ENCODE measurements at places on chromosomes 3 and 15.

- no peak for DNase-seq
Measured at GRCh38 chr15:88619796-88620195, 1.3 kb upstream of the AEN start.

DNA sequence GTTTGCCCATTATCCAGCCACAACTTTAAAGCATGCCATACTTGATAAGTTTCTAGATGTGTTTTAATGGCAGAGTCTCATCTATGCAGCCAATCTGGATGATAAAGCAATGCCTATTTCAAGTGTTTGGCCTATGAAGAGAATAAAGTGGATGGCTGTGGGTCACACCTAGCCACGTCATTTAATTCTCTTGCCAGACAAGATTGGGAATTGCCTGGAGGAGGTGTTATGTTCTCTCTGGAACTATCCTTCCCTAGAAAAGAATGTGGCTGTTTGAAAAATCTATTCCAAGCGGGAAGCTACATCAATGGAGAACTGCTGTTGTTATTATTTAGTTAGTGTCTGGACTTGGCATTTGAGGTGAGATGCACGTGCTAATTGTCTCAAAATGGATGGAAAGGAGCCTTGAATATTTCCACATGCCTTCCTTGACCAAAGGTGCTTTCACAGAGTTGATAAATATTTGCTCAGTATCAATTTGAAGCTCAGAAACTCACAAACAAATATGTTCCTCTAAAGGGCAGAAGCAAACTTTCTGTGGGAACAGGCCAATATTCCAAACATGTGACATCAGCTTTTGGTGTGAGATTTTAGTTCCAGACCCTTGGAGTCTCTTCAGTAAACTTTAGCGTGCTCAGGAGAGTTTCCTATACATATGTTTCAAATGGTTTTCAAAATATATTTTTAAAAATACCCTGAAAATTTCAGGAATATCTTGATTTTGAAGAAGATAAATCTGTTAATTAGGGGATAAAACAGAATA is 510.6 kb upstream of the SGO1 start:
- DNase-seq = no peak

DNA sequence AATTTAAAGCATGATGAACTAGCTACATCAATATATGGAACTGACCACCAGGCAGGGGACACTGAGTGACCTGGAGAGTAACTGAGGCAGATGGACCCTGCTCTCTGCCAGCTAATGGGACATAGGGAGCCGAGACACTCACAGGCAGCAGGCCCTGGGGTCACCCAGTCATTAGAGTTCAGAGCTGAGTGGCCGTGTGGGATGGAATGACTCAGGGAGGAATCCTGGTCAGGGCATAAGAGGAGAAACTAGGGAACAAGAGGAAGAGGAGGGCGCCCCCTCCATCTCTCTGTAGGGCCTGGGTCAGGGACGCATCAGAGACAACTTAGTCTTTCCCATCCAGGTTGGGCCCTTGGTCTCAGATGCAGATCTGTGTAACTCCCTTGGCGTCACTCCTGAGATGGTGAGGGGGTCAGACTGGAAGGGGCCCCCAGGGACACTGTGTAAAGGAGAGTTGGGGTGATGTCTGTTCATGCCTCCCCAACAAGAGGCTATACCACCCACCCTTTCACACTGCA is 39.8 kb downstream of the CCDC12 start:
- DNase-seq = no peak

- no peak for DNase-seq
Measured at GRCh38 chr15:85035980-85036379, 54.3 kb downstream of the PDE8A start.

DNA sequence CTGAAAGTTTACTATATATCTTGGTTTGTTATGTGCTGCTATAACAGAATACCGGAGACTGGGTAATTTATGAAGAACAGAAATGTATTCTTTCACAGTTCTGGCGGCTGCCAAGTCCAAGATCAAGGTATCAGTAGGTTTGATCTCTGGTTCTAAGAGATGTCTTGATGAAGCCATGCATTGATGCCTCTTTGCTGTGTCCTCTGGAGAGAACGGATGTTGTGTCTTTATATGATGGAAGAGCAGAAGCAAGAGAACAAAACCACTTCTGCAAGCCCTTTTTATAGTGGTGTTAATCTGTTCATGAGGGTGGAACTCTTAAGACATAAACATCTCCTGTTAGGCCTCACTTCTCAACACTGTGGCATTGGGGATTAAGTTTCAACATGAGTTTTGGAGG is 62.7 kb downstream of the TCF12 start:
- DNase-seq = no peak

DNA sequence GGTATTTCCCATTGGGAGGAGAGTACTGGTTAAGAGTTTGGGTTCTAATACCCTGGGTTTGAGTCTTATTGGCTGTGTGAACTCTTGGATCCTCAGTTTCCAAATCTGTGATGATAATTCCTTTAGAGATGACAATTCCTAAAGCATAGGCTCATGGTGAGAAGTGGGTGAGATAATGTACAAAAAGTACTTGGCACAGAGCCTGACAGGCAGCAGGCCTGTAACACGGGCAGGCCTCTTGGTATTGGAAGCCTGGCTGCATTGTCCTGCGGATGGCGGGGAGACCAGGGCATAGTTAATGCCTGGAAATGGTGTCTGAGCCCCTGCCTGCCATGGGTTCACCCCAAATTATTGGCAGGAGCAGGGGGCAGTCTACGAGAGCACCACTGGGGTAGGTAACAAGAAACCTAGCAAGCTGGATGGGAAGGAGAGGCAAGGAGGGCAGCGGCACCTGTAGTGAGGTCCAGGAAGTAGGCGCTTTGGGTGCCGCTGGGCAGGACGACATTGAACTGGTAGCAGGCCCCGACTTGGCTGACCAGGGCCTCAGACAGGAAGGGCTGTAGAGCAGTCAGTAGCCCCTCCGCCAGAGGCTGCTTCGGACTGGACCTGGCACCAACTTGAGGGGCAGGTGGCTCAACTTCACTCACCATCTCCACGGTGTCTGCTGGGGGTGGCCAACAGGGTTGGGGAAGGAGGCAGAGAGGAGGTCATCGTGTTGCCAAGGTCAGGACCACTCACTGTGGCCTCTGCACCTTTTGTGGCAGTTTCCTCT is 7.7 kb downstream of the STOML1 start:
- DNase-seq = no peak

DNA sequence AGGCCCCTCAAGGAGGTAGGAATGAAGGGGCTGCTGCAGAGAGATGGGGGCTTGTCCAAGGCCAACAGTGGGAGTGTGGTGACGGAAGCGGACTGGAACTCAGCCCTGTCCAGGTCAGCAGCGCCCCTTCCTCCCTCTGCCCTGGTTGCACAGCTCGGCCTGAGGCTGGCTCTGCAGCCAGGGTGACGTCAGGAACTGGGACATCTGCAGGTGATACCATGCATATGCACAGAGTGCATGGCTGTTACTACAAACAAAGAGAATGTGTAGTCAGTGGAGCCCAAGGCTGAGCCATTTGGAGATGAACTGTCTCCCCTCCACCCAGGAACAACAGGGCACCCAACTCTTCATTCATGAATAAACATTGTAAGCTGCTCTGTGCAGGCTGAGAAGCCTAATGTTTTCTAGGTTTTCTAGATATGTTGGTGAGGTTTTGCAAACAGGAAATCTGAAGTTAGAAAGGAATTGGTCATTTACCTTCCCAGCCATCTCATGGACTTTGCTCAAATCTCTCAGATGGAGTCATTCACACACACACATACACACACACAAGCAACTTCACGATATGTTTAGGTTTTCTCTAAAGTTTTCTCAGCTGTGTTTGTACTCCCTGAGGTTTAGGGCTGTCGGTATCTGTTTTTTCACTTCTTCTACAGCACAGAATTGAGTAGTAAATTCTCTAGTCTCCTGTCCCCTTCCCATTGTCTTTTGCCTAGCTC is 117.2 kb downstream of the TLE3 start:
- DNase-seq = no peak

GRCh38 chr15:41892621-41893421 is 1.0 kb downstream of the SPTBN5 start:
- peak; percentile 90 for DNase-seq

DNA sequence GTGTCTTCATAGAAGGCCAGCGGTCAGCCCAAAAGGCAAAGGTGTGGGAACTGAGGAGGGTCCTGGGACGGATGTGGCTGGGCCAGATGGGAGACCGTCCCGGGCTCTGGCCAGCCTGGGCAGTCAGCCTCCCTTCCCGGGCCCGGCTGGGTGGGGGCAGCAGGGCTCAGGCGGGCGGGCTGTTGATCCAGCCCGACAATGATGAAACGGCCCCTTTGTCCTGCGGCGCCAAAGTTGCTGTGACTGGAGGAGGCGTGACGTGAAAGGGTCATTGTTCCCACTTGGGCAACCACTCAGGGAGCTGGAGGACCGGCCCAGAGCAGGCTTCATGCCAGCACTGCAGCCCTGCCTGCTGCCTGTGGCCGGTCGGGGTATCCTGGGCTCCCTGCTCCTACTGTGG is 16.5 kb downstream of the DUSP7 start:
- DNase-seq = peak; percentile 98

- no peak for DNase-seq
Measured at GRCh38 chr3:191227541-191227940, 28.5 kb downstream of the OSTN start.

DNA sequence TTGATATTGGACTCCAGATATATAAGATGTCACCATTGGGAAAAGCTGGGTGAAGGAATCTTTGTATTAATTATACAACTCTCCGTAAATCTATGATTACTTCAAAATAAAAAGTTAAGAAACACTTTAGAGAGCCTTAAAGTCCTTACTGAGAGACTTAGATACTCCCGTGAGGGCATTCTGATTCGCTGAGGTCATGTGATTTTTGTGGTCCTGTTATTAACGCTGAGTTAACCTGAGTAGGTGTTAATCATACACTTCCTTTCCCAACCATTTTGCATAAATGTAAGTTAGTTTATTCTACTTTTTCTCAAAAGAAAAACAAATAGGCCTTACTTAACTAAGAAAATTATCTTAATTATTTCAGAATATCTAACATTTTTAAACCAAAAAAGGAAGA is 67.1 kb upstream of the LMOD3 start:
- DNase-seq = no peak

GRCh38 chr3:73437828-73438227 is 186.9 kb downstream of the PDZRN3 start:
- no peak for DNase-seq

- no peak for DNase-seq
Measured at GRCh38 chr3:178087376-178087775, 448.9 kb upstream of the KCNMB2 start.

DNA sequence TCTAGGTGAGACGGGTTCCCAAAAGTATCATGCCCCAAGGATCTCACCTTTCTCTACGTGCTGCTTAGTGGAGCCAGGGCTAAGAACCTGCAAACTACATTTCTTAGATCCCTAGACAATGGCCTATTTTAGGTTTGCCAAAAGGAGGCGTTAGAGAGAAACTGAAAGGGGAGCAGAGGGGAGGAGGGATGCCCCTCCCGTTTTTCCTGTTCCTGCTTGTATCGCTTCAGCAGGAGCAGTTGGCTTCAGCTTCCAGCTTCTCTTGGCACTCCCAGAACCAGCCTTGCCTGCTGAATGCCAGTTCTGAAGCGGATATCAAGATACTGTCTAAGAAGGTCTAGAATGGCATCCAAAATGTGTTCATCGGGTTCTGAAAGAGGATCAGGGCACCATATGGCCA is 58.4 kb upstream of the ABHD17C start:
- DNase-seq = no peak

DNA sequence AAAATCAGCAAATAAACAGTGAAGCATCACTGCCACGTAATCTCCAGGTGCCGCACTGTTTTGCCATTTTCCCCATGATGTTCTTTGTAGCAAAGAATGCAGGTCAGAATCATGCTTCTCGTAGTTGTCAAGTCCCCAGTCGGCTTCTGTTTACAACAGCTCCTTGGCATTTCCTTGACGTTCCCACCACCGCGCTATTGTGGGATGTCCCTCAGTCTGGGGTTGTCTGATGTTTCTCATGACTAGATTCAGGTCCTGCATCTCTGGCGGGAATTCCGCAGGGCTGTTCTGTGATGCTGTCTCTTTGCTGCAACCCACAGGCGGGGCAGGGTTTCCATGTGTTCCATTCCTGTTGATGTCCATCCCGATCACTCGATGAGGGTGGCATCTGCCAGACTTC is 117.9 kb upstream of the SMAD3 start:
- DNase-seq = no peak

- DNase-seq = no peak
Measured at GRCh38 chr3:23019596-23020300, 183.4 kb upstream of the UBE2E2 start.

- no peak for DNase-seq
Measured at GRCh38 chr15:36545467-36545992, 33.9 kb upstream of the CDIN1 start.

GRCh38 chr3:156547637-156548036 is 7.3 kb downstream of the SSR3 start:
- DNase-seq = no peak

- DNase-seq = no peak
Measured at GRCh38 chr3:153171918-153172317, 9.9 kb downstream of the RAP2B start.

- no peak for DNase-seq
Measured at GRCh38 chr3:95901948-95902347, 912.4 kb upstream of the EPHA6 start.

GRCh38 chr15:39887832-39888231 is 32.2 kb downstream of the GPR176 start:
- DNase-seq = no peak

DNA sequence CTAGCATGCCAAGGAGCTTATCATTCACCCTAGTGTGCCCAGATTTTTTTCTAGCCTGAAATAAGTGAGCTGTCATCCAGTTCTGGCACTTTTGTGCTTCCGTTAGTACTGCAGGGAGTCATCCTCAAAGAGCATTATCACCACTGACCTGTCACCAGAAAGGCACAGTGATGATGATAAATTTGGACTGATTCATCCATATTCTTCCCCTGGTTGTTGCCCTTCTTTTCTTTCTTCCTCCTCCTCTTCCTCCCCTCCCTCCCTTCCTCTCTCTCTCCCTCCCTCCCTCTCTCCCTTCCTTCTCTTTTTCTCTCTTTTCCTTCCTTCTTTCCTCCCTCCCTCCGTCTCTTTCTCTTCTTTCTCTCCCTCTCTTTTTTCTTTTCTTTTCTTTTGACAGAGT is 21.3 kb downstream of the SLC35G2 start:
- DNase-seq = no peak

GRCh38 chr15:53862386-53862785 is 102.9 kb upstream of the WDR72 start:
- no peak for DNase-seq
